ENCODE measurements at places on chromosomes 12 and 14. TPM values are rescaled to one million over a fixed set of nuclear protein-coding genes. Genes with fewer than 3 reads are reported as not detected.

DNA sequence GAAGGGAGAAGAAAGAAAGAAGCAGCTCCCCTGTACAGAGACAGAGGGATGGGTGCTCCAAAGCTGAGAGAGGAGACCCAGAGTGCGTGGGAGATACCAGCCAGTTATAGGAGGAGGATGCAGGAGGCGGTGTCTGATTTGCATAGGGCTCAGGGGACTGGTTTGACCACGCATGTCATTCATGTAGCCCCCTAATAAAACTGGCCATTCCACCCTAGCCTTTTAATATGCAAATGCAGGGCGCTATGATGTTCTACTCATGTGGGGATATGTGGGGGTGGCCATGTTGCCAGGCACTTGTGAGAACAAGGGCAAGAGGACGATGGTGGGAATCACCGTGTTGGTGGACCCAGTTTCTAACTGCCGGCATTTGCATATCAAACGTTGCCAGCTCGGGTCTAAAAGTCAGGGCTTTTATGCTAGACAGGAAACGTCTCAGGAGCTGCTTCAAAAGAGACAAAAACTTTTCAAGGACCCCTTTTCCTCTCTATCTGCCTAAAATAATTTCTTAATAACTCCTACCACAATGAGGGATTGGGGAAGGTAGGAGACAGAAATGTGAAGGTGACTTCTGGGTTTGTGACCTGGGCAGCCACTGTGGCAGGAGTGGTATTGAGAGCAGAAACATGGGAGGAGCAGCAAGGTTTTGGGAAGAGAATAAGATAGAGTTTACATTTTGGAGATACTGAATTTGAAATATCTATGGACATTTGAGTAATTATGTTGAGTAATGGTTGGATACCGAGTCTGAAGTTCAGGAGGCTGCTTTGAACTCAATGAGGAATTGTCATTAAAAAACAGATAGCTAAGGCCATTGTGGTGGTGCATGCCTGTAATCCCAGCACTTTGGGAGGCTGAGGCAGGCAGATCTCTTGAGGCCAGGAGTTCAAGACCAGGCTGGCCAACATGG, 2.2 kb upstream of the ATXN3 start:
- DNase-seq = no peak

DNA sequence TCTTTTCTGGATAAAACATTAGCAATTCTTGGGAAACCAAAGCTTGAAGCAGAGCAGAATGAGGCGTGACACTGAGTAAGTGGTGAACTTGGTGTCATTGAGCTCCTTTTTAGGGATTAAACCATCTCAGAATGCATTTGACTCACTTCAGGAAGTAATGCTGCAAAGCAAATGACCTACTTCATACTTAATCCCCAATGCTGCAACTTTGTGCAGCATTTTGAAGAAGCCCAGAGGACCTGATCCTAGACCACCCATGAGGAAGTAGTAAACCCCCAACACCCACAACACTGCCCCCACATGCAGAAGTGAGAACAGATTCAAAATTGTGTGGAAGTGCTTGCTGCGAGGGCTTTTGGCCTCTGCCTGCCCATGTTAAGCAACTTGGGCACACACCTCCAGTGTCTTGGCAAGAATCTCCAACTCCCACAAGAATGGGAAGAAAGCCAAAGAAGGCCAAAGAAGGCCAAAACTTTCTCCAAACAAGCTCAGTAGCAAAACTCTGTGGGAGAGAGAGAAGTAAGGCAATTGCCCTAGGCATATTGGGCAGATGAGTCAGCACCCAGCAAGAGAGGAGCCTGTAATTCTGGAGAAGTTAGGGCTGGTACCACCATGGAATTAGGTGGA, 69.2 kb upstream of the ETV6 start:
- DNase-seq = peak; percentile 57

- DNase-seq = no peak
Observed at GRCh38 chr12:93663006-93663728, 14.0 kb upstream of the CRADD start.

DNA sequence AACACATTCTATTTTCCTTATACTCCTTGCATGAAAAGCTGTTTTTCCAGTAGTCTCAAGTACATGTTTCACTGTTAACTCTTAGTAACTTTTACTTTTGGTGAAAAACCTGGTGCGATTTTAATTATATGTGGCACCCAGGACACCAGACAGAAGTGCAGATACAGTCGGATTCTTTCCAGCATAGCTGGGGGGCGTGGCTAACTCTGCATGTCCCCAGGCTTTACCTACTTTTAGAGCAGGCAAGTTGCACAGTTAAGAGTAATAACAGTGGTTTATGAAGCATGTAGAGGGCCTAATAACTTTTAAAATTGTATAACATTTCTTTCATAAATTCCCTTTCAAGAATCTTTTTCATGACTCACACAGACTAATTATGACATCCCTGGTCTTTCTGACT, 70.7 kb downstream of the HSD17B6 start:
- no peak for DNase-seq

GRCh38 chr12:98727196-98727595, 82.1 kb downstream of the APAF1 start:
- DNase-seq = no peak

GRCh38 chr14:79580906-79581305, 630.4 kb downstream of the DIO2 start:
- DNase-seq = no peak

DNA sequence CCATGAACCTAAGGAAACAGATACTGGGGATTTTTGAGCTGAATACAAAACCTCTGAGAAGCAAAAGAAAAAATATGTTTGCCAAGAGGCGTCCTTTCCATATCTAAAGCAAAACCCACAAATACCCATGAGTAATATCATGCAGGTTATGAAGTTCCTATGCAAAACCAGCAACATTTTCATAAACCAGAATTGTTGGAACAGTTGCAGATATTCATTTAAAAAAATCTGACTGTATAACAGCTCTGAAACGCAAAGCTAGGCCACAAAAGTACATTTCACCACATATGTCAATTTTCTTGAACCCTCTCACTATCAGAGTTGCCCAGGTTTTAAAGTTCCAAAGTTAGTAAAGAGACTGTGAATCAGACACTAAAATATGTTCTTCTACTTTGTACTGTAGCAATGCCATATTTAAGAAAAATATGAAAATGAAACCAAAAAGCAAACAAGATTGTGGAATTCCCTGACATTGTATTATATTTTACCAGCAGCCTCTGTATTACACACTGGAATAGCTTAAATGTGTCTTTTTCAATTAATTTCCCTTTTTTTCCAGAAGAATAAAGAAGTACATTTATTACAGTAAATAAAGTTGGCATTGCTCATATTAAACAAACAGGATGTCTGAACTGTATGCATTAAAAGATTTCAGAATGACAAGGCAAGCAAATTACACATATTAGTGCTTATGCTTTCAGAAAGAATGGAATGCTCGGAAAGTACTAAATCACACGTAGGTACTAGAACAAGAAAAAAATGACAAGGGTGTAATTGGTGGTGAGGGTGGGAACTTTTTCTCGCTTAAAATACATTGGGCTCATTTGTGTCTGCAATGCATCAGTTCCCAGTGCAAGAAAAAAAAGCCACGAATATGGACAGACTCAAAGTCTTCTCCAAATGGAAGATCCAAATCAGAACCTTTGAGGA, 33.6 kb upstream of the HIF1A start:
- DNase-seq = no peak

GRCh38 chr12:116490471-116490870, 68.7 kb upstream of the MAP1LC3B2 start:
- no peak for DNase-seq

GRCh38 chr14:101761881-101762529, 496 bp downstream of the PPP2R5C start:
- peak; percentile 51 for DNase-seq

DNA sequence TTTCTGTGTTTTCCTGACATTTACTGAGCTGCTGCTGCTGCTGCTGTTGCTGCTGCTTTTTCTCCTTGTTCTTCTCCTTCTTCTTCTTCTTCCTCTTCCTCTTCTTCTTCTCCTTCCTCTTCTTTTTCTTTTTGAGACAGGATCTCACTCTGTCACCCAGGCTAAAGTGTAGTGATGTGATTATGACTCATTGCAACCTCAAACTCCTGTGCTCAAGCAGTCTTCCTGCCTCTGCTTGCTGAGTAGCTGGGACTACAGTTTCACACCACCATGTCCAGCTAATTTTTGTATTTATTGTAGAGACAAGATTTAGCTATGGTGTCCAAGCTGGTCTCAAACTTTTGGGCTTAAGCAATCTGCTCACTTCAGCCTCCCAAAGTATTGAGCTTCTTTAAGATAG, 95.8 kb downstream of the TMTC3 start:
- DNase-seq = peak; percentile 13

GRCh38 chr14:21070083-21070609, at the start of gene ARHGEF40:
ARHGEF40 (plus strand) TSS chr14:21070304; CDS start chr14:21070397, 93 bp downstream.
- DNase-seq = peak; percentile 65

DNA sequence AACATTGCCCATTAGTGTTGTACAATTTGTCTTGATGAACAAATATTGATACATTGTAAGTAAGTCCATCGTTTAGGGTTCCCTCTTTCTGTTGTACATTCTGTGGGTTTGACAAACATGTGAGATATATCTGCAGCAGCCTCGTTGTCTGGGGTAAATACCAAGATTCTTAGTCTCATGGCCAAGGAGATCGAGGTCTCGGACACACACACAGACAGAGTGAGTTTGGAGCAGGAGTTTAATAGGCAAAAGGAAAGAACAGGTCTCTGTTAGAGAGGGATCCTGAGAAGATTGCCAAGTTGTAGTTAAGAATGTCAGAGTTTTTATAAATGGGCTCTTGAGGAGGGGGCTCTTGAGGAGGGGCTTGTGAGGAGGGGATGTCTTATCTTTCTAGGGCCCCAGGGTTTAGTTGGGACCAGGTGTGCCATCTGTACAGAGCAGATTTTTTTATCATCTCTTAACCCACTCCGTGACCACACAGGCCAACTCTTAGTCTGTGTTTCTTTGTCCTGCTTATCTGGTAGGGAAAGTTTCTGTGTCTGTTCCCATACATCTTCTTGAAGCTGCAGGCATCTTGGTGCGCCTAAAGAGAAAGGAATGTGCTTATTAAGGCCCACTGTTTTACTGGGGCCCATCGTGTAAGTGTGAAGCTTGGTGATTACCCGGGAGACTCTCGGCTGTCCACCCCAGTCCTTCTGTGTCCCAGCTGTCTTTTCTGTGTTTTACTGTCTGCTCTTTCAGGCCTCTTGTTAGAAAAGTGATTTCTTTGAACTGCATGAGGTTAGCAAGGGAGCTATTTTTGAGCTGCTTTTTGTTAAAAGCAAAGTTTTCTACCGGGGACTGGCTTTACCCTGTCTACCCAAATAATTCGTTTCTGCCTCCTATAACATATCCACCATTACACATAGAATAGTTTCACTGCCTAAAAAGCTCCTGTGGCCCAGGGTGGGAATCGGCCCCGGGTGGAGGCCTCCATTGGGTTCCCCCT, 22.4 kb upstream of the CLEC2D start:
- DNase-seq = no peak

OAS1 gene
- 170 TPM for total RNA-seq

CD69 gene
- total RNA-seq = 1.7 TPM

HOXC13 gene
- total RNA-seq = not detected

SLC25A21 gene
- total RNA-seq = 1.4 TPM

KRT5 gene
- 0.32 TPM for total RNA-seq

Measured in Calu3 (cell line).